ENCODE measurements at places on chromosomes 11 and 22.

GRCh38 chr11:131681920-131682319 lies 311.5 kb downstream of the NTM start:
- DNase-seq = no peak

GRCh38 chr11:17585911-17586695 lies 39.0 kb downstream of the OTOG start:
- no peak for DNase-seq

DNA sequence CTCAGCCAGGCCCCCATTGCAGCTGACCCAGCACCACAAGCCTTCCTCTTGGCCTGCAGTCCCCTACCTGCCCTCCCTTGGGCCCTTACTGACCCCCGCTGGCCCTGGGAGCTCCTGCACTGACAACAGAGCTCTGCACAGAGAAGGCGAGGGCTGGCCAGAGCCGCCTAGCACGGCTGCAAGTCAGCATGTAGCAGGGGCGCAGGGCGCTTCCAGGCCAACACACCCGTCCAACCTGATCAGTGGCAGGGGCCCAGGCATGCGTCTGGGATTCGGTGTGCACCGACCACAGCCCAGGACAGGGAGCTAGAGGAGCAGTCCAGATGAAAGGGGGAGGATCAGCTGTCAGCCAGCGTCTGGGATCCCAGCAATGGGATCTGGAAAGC lies 7.6 kb downstream of the WNT7B start:
- no peak for DNase-seq

DNA sequence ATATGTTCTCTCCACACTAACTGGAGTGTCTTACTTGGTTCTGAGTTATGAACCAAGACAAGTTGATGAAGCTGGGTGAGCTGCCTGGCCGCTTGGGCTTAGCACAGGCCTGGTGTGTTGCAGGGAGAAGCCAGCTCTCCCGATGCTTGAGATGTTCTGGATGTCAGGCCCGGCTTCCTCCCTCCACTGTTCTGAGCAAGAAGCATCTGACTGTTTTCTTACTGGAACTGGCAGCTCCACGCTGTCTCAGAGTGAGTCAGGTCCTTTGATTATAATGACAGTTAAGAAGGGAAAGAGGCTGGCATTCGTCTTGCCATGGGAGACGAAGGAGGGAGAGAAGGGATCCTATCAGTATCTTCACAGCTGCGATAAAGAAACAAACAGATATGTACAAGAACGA lies 46.5 kb upstream of the CRTAM start:
- no peak for DNase-seq
